ENCODE measurements at places on chromosomes 13 and 19.
A peak's percentile ranks its signal among the peaks of the same experiment; 100 is the strongest.

GRCh38 chr13:99969919-99970650, 1.5 kb downstream of the ZIC5 start:
- DNase-seq = peak; percentile 70

DNA sequence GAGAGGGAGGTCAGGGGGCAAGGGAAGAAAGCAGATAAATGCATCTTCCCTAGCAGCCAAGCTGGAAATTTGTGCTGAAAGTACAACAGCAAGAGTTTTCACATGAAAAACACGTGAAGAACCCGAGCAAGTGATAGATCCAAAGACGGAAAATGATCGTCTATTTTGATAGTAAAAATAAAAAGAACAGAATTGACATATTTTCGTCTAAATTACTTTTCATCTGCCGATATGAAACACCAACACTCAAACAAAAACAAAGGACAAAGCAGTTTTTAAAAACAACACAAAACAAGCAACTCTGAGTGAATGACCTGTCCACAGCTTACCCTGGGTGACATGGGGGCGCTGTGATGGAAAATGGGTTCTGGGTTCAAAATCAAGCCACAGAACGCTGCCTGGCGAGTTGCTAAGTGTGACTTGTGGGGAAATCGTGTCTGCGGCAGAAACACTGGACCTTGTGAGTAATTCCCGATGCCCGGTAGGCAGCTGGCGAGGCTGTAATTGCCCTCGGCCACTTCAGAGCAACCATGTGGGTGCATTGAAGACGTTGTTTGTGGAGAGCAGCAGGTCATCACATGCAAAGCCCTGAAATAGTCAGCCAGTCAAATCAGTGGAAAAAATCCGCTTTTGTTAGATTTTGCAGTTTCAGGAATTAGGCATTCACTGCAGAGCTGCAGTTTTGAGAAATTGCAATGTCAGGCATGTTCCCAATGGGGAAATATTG, 7.4 kb downstream of the SOX1 start:
- no peak for DNase-seq

GRCh38 chr13:90565985-90566713, 781.3 kb upstream of the MIR17HG start:
- DNase-seq = no peak

GRCh38 chr13:113203507-113204377, 4.7 kb downstream of the PCID2 start:
- DNase-seq = no peak

DNA sequence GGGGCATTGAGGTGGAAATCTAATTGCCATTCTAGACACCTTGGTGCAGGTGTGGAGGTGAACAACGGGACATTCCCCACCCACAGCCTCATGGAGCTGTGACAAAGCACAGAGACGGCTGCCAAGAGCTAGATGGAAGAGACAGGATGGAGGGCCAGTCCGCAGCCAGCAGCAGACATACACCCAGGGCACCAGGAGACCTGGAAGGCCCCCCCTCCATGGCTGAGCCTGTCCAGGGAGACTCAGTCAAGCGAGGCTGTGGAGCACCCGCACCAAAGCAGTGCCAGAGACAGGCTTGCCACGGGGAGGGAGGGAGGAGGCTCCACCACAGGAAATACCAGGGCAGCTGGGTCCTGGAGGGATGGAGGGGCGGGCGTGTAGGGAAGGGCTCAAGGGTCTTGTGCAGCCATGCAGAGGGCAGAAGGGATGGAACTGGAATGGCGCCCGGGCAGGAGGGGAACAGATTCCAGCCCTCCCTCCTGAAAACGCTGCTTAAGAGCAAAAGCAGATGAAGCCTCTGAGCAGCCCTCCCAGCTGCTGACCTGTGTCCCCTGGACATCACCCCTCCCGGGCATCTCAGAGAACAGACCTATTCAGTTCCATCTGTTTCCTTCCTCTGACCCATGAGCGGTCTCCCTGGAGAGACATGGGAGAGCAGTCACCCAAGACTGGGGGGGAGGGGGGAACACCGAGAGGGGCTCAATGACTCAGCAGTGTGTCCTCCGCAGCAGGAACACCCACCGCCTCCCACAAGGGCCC, 14.4 kb downstream of the EPS15L1 start:
- peak; percentile 20 for DNase-seq

- no peak for DNase-seq
These were observed 3.0 kb upstream of the PLEKHF1 start for GRCh38 chr19:29662278-29662603.

DNA sequence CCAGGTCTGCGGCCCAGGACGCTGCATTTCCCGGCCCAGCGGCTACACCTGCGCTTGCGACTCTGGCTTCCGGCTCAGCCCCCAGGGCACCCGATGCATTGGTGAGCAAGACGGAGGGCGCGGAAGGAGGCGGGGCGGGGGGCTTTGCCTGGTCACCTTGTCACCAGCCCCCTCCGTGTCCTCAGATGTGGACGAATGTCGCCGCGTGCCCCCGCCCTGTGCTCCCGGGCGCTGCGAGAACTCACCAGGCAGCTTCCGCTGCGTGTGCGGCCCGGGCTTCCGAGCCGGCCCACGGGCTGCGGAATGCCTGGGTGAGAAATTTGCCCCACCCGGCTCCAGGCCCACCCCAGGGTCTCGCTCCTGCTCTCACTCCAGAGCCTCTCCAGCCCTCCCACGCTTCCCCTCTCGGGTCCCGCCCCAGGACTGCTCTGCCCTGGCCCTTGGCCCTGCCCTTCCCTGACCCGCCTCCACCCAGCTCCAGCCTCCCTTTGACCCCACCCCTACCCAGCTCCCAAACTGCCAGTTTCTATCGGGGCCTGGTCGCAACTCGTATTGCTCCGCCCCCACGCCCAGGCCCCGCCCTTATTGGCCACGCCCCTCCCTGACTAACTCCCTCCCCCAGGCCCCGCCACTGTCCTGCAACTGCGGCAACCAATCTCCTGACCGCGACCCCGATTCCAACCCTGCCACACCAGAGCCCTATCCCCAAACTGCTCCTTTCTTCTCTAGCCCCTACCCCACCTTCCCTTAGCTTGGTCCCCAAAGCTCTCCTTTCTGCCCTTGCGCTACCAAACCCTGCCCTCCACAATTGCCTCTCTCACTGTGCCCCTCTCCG, 8.6 kb downstream of the LTBP4 start:
- peak; percentile 88 for DNase-seq

DNA sequence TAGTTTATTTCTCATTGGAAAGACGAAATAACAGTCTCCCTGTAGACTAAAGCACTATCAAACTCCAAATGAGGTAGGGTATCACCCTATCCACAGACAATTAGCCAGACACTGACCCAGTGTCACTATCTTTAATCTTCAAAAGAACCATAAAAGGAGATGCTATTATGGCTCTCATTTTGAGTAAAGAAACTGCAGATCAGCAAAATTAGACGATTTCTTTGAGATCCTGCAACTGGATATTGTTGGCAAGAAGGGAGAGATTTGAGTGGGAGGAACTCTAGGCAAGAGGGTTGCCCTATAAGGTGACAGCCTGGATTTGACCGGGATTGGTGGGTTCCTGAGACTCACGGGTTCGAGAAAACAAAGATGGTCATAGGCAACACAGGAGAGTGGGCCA, 71.2 kb downstream of the PCDH9 start:
- no peak for DNase-seq

- peak; percentile 42 for DNase-seq
These were observed 629 bp upstream of the LRRC63 start for GRCh38 chr13:46211116-46211482.

- no peak for DNase-seq
These were observed 5.8 kb downstream of the TEAD2 start for GRCh38 chr19:49356382-49356781.

DNA sequence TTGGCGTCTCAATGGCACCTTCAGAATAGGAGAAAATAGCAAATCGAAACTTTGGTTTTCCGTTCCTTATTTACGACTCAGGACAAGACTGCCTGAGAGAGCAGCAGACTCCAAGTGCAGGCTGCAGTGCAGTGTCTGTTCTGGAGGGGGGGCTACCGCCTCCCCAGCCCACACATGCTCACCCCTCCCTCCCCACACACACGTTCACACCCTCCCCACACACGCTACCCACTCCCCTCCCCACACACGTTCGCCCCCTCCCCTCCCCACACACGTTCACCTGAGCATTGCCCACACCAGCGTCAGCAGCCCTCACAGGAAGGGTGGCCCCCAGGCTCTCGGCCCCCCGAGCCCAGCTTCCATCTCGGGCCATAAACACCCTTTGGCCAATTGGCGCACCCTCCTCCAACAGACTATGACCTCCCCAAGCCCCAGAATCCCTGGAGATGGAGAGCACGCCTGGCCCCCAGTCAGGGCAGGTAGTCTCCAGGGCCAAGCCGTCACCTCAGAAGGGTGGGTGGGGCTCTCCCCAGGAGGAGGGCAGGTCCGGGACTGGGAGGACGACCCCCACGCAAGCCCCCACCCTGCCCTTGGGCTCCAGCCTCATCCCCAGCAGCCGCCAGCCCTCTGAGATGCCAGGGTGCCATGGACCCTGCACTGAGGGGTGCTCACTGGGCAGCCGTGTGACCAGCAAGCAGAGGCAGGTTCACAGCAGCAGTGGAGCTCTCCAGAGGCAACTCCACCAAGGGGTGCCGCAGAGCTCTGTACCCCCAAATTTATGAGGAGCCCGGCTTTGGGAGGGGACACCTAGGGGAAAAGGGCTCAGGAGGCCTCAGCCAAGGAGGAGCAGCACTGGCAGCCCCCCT, 27.5 kb downstream of the RASA3 start:
- DNase-seq = peak; percentile 1

GRCh38 chr13:42354241-42355091, 82.5 kb downstream of the AKAP11 start:
- DNase-seq = peak; percentile 34

DNA sequence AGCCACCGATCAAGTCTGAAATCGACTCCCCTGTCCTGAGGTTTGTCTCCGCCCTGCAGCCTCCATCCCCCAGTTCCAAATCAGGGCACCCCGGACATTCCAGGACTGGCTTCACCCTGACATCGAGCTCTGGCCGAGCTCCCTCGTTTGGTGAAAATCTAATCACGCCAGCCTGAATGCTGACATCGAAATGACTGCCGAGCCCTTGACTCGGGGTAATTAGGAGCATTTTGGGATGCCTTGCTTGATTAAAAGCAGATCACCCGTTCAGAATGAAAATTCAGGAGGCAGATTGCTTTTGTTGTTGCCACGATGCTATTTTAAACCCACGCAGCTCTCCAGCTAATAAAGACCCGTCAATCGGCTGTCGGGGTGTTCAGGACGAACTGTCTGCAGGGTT, 34.3 kb downstream of the ZNRF4 start:
- DNase-seq = no peak

DNA sequence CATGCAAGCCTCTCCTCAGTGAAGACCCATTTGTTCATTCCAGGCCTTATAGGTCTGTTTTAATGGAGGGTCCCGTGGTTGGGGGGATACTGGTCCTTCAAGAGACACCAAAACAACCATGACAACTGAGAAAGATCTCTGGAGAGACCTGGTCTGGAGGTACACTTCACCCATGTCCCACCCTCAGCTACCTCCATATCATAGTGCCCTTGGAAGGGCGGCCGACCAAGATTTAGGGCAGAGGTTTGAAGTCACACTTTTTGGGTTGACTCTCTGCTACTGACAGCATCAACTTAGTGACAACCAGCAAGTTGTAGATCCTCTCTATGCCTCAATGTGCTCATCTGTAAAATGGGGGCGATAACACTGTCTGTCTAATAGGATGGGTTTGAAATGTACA, 177.3 kb downstream of the TSHZ3 start:
- DNase-seq = no peak

GRCh38 chr13:112435973-112436372, 59.8 kb downstream of the SPACA7 start:
- no peak for DNase-seq

GRCh38 chr19:51511353-51511752, 9.8 kb upstream of the SIGLEC12 start:
- DNase-seq = no peak

GRCh38 chr13:73765651-73766384, 368.4 kb downstream of the KLF12 start:
- peak; percentile 70 for DNase-seq

- DNase-seq = no peak
These were observed 198.1 kb downstream of the FGF14 start for GRCh38 chr13:102203718-102204117.

GRCh38 chr13:24615114-24615513, 65.1 kb upstream of the ATP12A start:
- DNase-seq = no peak

DNA sequence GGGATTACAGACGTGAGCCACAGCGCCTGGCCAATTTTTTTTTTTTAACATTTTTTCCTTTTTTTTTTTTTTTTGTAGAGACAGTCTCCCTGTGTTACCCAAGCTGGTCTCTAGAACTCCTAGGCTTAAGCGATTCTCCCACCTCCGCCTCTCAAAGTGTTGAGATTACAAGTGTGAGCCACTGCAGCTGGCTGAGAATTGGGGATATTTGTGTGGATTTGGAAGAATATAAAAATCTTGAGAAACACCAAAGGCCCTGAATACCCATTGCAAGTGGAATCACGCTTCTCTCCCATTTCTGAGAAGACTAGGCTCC, 79.9 kb upstream of the ABCC4 start:
- no peak for DNase-seq

- DNase-seq = no peak
These were observed 11.4 kb upstream of the CRTC1 start for GRCh38 chr19:18672044-18672451.

- DNase-seq = no peak
These were observed 1184.0 kb downstream of the UQCRFS1 start for GRCh38 chr19:28028881-28029444.

DNA sequence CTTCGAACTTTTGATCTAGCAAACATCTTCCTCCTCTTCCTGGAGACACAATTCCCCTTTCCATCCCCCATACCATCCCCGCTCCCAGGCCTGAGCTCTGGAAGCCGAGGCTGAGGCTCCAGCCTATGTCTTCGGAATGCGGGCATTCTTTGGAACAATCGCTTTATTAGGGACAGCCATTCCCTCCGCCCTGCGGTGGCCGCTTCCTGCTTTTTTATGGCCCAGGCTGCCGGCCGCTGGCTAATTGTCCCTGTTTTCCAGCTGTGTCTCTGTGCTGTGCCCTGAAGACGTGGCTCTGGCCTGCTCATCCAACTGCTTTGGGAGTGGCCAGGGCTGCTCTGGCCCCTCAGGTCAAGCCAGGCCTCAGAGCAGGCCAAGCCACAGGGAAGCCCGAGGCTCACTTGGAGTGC, 2.1 kb upstream of the CDX2 start:
- DNase-seq = no peak

GRCh38 chr13:76741046-76741445, 145.2 kb downstream of the KCTD12 start:
- no peak for DNase-seq

GRCh38 chr19:20453425-20453935, 112.1 kb downstream of the ZNF737 start:
- peak; percentile 2 for DNase-seq

GRCh38 chr13:48908381-48909055, 67.2 kb upstream of the FNDC3A start:
- no peak for DNase-seq

DNA sequence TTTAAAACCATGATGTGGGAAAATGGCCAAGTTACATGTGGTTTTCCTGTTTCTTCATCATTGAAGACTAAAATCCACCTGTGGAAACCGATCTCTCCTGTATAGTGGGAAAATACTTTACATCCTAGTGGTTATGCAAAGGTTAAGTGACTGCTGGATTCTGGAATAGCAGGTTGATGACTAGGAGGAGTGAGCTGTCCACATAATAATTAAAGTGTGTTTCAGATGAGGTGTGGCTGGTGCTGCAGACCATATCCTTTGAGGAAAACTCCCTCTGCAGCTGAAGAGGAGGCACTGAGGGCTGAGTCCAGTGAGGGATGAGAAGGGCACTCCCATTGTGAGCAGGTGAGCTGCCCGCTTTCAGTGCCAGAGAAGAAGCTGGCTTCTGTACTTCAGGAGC, 43.2 kb downstream of the DCLK1 start:
- no peak for DNase-seq

GRCh38 chr19:39463403-39463802, 17.2 kb upstream of the TIMM50 start:
- DNase-seq = no peak
